ENCODE measurements at places on chromosomes 2 and 18. TPM values are rescaled to one million over a fixed set of nuclear protein-coding genes. Genes with fewer than 3 reads are reported as not detected.

The CCDC85A gene
- total RNA-seq = 0.37 TPM

GRCh38 chr2:62744603-62745002 lies 39.1 kb downstream of the EHBP1 start:
- DNase-seq = no peak

The CRACDL gene
- not detected for total RNA-seq

The NEUROD1 gene
- total RNA-seq = not detected

- DNase-seq = no peak
Observed at GRCh38 chr2:154143105-154143504, 271.4 kb downstream of the GALNT13 start.

DNA sequence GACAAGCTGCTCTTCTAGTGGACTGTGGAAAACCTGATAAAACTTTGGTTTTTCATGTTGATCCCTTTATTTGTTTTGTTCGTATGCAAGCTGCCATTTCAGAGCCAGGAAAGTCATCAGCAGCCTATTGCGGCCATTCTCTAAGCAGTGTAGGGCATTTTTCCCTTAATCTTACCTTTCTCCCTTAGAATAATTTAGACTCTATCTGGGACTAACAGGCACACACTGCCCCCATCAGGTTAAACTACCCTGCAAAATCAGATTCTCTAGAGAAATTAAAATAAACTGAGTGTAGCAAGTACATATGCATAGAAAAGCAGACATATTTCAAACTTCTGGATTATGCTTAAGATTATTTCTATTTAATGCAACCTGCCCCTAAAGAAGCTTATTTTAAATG lies 347.5 kb downstream of the METTL4 start:
- no peak for DNase-seq

DNA sequence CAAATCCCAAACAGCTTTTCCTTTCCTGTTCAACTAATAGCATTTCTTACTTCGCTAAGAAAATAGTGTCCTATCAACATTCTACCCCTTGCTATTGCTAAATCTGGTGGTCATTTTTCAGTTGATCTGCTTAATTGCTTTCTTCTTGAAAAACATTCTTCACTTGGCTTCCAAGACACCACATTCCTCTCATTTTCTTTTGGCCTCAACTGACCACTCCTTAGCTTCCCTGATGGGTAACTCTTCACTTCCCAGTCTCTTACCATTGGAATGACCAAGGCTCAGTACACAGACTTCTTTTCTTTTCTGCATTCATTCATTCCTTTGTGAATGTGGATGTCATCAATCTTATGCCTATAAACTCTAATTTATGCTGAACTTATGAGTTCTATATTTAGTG lies 230.8 kb upstream of the CDH2 start:
- DNase-seq = no peak

GRCh38 chr2:62540408-62541168 lies 34.6 kb upstream of the TMEM17 start:
- DNase-seq = no peak

DNA sequence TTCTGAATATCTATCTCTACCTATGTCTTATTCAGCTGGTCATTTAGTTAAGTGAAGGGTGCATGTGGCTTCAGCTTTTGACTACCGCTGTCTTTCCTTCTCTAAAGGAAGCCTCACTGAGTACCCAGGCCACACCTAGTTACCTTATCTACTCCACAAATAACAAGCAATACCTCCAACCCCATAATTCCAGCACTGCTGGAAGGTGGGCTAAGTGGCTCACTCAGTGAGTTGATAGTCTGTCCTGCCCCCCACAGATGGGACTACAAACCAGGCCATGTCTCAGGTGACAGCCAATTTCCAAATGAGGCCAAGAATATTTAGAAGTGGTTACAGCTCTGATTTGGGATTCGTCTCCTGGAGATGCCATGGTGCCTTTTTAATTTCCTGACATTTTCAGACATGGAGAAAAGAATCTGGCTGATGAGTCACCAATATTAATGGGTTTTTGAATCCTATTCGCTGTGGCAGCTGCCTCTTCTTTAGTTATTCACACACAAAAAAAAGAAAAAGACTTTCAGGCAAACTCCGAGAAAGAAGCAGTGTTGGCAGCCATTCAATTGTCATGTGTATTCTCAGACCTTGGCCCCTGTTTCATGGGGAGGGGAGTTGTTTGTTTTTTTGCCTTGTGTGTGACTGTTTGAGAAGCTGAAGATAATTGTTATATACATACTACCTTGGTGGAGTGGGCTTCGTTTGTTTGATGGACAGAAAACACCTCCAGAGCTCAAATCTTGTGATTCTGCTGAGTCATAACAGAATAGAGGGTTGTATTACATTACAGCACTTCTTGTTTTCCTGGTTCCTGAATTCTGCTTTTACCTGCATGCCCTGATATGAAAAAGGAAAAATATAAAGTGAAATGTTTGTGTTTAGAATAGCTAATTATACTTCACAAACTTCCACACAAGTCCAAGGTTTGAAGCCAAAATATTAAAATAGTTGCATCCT lies 64.2 kb downstream of the SCG2 start:
- no peak for DNase-seq

The STK16 gene
- 18.6 TPM for total RNA-seq

DNA sequence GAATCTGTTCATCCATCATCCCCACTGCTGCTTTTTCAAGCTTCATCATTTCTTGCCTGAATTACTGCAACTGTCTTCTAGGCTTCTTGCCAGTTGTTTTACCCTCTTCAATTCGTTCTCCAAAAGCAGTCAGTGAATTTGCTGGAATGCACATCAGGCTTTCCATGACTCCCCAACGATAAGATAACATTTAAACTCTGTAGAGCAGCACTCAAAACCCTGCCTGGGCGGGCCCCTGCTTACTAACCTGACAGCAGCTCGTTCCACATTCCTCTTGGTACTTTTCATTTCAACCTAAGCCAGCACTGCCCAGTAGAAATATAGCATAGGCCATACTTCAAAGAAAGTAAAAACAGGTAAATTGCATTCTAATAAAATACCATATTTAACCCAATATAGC lies 342.9 kb downstream of the SUCLG1 start:
- no peak for DNase-seq

DNA sequence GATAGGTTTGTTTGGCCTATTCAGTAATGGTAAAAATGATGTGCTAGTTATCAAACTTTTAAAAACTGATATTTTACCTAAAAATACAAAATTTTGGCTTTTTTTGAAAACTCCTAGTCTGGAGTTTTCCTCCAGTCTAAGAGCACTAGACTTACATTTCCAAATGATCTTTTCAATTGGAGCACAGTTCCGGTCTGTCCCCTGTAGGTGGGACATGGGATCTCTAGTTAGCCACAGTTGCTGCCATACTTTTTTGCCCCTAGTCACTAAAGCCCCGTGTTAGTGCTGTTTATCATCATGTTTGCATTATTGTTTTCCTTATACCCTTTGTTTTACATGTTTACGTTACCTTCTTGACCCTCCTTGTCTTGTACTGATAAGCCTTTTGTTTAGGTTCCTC lies 52.4 kb downstream of the RELCH start:
- no peak for DNase-seq

The VAMP8 gene
- not detected for total RNA-seq

GRCh38 chr2:195146761-195147541 lies 510.1 kb upstream of the SLC39A10 start:
- no peak for DNase-seq

The REEP1 gene
- total RNA-seq = 0.78 TPM

The GPR35 gene
- 0.13 TPM for total RNA-seq

- DNase-seq = peak; percentile 99
Observed at GRCh38 chr2:135531231-135532197, at the start of gene R3HDM1. R3HDM1 (plus strand) TSS chr2:135531484; CDS start chr2:135604846, 73,362 bp downstream.

DNA sequence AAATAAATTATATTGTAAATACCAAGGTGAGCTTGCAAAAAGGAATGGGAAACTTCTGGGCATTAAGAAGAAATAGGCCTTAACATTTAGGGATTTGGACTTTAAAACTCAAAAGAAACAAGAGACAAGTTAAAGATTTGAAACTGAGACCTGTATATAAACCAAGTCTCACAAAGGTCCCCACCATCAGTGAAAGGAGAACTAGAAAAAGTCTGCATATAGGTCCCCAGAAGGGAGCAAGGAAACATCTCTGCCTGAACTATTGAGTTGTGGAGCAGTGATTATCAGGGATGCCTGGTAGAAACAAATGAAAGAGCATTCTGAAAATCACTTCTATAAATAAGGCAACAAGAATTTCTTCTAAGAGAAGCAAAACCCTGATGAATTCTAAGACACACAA lies 30.5 kb upstream of the ITGAV start:
- DNase-seq = no peak

The TTL gene
- 33.7 TPM for total RNA-seq

DNA sequence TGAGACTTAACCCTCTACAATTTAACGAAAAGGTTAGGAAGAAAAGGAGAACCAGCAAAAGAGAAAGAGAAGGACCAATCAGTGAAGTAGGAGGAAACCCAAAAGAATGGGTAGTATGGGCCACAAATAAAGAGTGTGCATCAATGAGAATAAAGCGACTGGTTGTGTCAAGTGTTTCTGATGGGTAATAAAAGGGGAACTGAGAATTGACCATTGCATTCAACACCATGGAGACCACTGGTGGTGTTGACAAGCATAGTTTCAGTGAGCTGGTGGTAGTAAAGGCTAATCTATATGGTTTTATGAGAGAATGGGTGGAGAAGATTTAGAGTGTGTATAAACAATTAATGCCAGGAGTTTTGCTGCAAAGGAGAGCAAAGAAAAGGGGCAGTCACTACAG lies 75.4 kb downstream of the CSRNP3 start:
- DNase-seq = no peak

DNA sequence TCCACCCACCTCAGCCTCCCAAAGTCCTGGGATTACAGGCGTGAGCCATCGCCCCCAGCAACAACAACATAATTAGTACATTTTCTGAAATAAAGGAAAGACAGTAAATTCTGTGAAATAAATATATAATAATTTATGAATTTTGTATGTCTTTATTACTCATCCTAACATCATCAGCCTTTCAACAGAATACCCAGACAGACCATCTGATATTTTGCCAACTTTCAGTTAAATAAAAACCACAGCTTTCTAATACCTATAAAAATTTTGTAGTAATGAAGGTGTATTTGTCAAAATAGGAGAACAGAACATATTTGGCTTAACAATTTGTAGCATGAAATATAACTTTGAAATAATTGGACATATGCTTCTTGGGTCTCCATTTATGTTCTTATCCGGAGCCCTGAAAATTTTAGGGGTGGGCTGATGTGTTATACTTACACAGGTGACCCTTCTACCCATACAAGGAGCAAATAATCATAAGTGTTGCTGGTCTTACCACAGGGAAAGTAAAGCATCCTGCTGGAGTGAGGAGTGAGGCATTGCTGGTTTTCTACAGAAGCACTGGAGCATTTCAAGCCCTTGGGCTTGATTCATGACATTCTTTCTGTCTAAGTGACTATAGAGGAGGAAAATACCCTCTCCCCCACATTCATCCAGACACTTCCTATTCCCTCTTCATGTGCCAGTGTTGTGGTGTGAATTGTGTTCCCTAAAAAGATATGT lies 99.3 kb downstream of the SPOPL start:
- DNase-seq = no peak

The FHOD3 gene
- 0.53 TPM for total RNA-seq

- DNase-seq = no peak
Observed at GRCh38 chr2:196112418-196113034, 43.9 kb upstream of the DNAH7 start.

The ANKRD62 gene
- total RNA-seq = not detected

The IGFBP5 gene
- not detected for total RNA-seq

- DNase-seq = no peak
Observed at GRCh38 chr2:20137131-20137571, 85.7 kb upstream of the LAPTM4A start.

GRCh38 chr2:29628108-29628745 lies 293.2 kb downstream of the ALK start:
- no peak for DNase-seq

DNA sequence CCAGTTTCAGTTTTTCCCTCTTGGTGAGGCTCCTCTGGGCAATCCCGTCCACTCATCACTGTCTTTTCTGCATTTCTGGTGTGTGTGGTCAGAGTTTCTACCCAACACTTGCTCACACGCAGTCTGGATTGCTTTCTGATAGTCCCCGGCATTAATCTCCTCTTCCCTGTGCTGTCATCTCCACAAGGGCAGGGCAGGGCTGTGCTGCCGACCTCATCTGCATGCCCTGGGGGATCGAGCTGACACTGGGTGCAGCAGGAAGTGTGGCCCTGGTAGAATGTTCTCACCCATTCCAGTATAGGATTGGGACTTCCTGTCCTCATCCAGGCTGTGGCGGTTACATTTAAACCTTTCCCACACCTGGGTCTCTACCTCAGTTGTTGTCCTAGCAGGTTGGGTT lies 80.0 kb upstream of the FAM136A start:
- no peak for DNase-seq

The KCNK3 gene
- not detected for total RNA-seq

- no peak for DNase-seq
Observed at GRCh38 chr18:56468396-56468795, 170.0 kb downstream of the TXNL1 start.

DNA sequence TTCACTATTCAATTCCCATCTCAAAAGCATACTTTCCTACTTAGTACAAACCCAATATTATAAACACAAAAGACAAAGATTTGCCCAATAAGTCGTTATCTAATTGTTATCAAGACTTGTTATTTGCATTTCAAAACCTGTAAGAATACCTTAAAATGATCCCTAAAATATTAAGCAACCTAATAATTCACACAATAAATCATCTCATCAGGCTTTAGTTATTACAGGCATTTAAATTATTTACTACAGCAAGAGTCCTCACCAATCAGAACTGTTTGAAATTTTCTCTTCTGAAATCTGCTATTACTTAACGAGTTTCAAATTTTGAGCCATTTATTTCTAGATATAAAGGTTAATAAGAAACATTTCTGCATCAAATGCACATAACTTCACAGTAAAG lies 1.6 kb downstream of the CCDC88A start:
- DNase-seq = no peak

DNA sequence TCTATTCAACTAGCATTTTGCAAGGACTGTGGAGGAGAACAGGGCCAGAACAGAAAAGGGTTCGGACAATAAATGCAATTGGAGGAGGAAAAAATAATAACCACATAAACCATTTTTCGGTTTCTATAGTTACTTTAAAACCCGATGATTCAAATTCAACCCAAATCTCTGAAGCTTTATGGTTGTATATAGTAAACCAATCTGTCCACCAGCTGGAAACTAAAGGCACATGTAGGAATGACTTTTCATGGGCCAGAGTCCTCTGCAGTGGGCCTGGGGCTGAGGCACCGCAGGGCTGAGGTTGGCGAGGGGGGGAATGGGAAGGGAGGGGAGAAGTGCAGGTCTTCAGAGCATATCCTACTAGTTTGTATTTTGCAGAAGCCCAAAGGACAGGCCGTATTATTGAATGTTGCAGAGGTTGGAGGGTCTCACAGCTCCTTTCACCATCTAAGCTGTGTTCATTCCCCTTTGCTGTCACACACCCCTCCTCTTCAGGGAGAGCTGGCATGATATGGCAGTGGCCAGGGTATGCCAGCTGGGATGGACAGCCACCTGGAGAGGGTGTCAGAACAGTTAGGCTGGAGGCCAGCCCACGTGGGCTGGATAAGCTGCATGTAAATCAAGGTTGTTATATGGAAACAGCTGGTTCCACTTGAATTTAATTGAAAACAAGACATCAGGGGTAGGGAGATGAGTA lies 267.1 kb downstream of the PRKCE start:
- DNase-seq = no peak

The OXER1 gene
- not detected for total RNA-seq

The ADAM23 gene
- 0.03 TPM for total RNA-seq

- DNase-seq = no peak
Observed at GRCh38 chr18:74351354-74351753, 35.7 kb downstream of the C18orf63 start.
